Myocyte (in vitro differentiated cells): ENCODE measurements at places on chromosomes 4 and X. TPM values are rescaled to one million over a fixed set of nuclear protein-coding genes. Genes with fewer than 3 reads are reported as not detected.

The PPEF2 gene
- not detected in 2 replicates for total RNA-seq

The TMSB4X gene
- total RNA-seq: 2,306 and 4,478 TPM in 2 replicates

The KLHL5 gene
- total RNA-seq: 51.2 and 53.6 TPM in 2 replicates

The ODAM gene
- total RNA-seq: not detected in 2 replicates

The SMS gene
- total RNA-seq: 60.0 and 65.3 TPM in 2 replicates

The HNRNPH2 gene
- 79.3 and 95.6 TPM in 2 replicates for total RNA-seq

The TBC1D9 gene
- 7.9 and 10.9 TPM in 2 replicates for total RNA-seq

The NDST4 gene
- total RNA-seq: not detected in 2 replicates

The JAKMIP1 gene
- 0.16 TPM in 1 of 2 replicates, not detected in the other for total RNA-seq

The MMAA gene
- total RNA-seq: 4.7 and 9.5 TPM in 2 replicates

The SPARCL1 gene
- total RNA-seq: 0.26 and 0.80 TPM in 2 replicates
